ENCODE measurements at places on chromosomes 6 and 20.

DNA sequence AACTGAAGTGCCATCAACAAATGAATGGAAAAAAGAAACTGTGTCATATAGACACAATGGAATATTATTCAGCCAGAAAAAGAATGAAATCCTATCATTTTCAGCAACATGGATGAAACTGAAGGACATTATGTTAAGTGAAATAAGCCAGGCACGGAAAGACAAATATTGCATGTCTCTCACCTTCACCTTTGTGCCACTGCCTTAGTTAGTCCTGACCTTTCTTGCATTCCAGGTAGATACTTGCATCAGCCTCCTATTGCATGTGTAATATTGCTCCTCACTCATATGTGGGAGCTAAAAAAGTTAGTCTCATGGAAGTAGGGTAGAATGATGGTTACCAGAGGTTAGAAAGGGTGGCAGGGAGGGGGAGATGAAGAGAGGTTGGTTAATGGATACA lies 14.9 kb downstream of the NOTCH4 start:
- H3K4me3 ChIP-seq: no peak overlapping the region
- no peaks in the 10 kb centered on the region for H3K36me3 ChIP-seq
- H3K4me1 ChIP-seq: no peaks in the 10 kb centered on the region
- DNase-seq: no peak

DNA sequence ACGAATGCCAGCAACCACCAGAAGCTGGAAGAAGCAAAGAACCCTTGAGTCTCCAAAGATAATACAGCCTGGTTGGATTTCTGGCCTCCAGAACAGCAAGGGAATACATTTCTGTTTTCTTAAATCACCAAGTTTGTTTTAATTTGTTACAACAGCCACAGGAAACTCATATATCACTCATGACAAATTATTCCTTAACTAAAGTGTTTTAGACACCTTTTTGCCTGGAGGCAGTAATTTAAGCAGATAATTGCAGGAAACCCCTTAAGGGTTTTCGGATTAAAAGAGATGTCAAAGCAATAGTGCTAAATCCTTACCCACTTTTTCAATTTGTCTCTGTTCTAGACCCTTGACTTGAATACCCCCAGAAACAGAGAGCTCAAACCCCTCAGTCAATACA lies 1050.0 kb downstream of the EPHA7 start:
- DNase-seq: peak; percentile 82
- no peaks in the 10 kb centered on the region for H3K36me3 ChIP-seq
- H3K27ac ChIP-seq: no peak overlapping the region
- H3K27me3 ChIP-seq: peaks cover 35% of the 10 kb centered on the region
- no peaks in the 10 kb centered on the region for H3K4me1 ChIP-seq
- H3K4me3 ChIP-seq: no peak overlapping the region

DNA sequence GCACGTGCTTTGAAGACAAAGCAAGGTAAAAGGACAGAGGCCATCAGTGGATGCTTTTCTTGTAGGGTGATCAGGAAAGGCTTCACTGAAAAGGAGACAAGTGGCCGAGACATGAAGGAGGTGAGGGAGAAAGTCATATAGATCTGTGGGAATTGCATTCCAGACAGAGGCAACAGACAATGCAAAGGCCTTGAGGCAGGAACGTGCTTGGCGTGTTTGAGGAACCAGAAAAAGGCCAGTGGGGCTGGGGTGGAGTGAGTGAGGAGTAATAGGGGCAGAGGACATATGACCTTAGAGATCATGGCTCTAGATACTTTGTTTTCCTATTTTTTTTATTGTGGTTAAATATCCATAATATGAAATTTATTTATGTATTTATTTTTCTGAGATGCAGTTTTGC lies 10.5 kb upstream of the SALL4 start:
- no peaks in the 10 kb centered on the region for H3K4me1 ChIP-seq
- no peak overlapping the region for H3K27ac ChIP-seq
- H3K36me3 ChIP-seq: no peaks in the 10 kb centered on the region
- no peaks in the 10 kb centered on the region for H3K27me3 ChIP-seq
- DNase-seq: no peak

GRCh38 chr6:16803294-16804200 lies 42.3 kb upstream of the ATXN1 start:
- H3K27me3 ChIP-seq: no peaks in the 10 kb centered on the region
- DNase-seq: peak; percentile 33
- no peak overlapping the region for H3K4me3 ChIP-seq
- no peak overlapping the region for H3K27ac ChIP-seq

DNA sequence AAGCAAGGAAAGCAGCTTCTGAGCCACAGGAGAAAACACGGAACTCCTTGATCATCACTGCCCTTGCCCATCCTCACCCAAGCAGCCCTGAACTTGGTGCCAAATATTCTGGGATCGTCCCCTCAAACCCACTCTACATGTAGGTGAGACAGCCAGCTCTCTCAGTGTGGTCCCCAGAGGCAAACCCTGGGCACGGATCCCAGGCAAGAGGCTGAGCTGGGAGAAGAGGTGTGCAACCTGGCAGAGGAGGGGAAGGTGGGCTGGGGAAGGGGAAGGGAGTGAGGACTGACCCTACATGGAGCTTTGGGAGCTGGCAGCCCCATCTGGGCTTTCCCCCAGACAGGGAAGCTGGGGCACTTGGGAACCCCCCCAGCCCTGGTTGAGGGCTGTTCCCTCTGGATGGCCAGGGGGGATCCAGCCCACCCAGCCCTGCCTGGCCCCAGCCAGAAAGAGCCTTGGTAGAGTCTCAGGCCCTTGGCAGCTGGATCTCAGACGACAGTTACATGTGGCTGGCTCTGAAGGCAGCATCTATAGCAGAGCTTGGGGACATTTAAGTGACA lies 186.2 kb upstream of the CST7 start:
- no peaks in the 10 kb centered on the region for H3K27me3 ChIP-seq
- no peak for DNase-seq
- H3K27ac ChIP-seq: no peak overlapping the region
- peaks cover 10% of the 10 kb centered on the region for H3K4me1 ChIP-seq
- H3K36me3 ChIP-seq: peaks cover 5% of the 10 kb centered on the region
- no peak overlapping the region for H3K4me3 ChIP-seq

GRCh38 chr20:43229696-43230095 lies 40.0 kb upstream of the PTPRT start:
- no peaks in the 10 kb centered on the region for H3K36me3 ChIP-seq
- DNase-seq: no peak
- no peak overlapping the region for H3K27ac ChIP-seq
- no peak overlapping the region for H3K4me3 ChIP-seq

- no peaks in the 10 kb centered on the region for H3K36me3 ChIP-seq
- H3K27ac ChIP-seq: no peak overlapping the region
- H3K27me3 ChIP-seq: peaks cover 71% of the 10 kb centered on the region
- DNase-seq: peak; percentile 19
- no peaks in the 10 kb centered on the region for H3K4me1 ChIP-seq
These were observed 108.4 kb upstream of the MAFB start for GRCh38 chr20:40797425-40797824.

DNA sequence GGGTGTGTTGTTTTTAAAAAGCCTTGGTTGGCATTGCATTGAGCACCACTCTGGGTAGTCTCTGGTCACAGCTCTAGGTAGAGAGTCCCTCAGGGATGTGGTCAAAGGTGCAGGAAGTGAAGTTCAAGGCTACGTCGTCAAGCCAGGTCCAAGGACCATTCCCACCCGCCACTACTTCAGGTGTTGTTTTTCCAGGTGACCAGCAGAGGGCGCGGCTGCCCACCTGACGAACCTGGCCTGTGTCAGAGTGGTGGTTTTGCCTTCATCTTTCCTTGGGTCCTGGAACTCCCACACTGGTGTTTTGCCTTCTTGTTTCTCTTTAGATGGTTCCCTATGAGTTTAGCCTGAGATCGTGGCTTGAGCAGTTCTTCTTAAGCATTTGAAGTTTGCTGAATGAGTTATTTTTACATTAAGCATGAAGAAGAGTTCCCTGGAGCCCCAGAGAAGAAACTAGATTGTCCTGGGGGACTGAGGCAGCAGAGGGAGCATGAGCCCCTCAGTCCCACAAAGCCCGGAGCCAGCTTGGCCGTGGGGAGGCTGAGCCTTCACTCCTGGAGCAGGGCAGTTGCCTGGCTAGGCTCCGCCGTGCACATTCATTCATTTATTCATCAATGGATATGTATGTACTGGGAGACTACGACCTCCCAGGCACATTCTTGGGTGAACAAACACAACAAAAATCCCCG lies 5.6 kb upstream of the PHACTR3 start:
- no peaks in the 10 kb centered on the region for H3K4me1 ChIP-seq
- H3K36me3 ChIP-seq: no peaks in the 10 kb centered on the region
- DNase-seq: peak; percentile 25
- no peak overlapping the region for H3K27ac ChIP-seq
- H3K27me3 ChIP-seq: peaks cover 41% of the 10 kb centered on the region
- no peak overlapping the region for H3K4me3 ChIP-seq

- no peak overlapping the region for H3K4me3 ChIP-seq
- DNase-seq: no peak
- H3K27ac ChIP-seq: no peak overlapping the region
- no peaks in the 10 kb centered on the region for H3K4me1 ChIP-seq
- no peaks in the 10 kb centered on the region for H3K36me3 ChIP-seq
These were observed 200.3 kb downstream of the ANKRD60 start for GRCh38 chr20:58028123-58028522.

GRCh38 chr6:42545226-42545773 lies 18.5 kb upstream of the UBR2 start:
- no peak overlapping the region for H3K4me3 ChIP-seq
- no peaks in the 10 kb centered on the region for H3K36me3 ChIP-seq
- H3K27me3 ChIP-seq: no peaks in the 10 kb centered on the region
- peaks cover 5% of the 10 kb centered on the region for H3K4me1 ChIP-seq
- no peak for DNase-seq
- no peak overlapping the region for H3K27ac ChIP-seq

- H3K27me3 ChIP-seq: no peaks in the 10 kb centered on the region
- H3K36me3 ChIP-seq: no peaks in the 10 kb centered on the region
- no peak overlapping the region for H3K27ac ChIP-seq
- no peak overlapping the region for H3K4me3 ChIP-seq
- DNase-seq: no peak
These were observed 149.8 kb upstream of the AKIRIN2 start for GRCh38 chr6:87851674-87852299.

- H3K4me3 ChIP-seq: no peak overlapping the region
- no peaks in the 10 kb centered on the region for H3K27me3 ChIP-seq
- no peak overlapping the region for H3K27ac ChIP-seq
- no peaks in the 10 kb centered on the region for H3K36me3 ChIP-seq
- H3K4me1 ChIP-seq: no peaks in the 10 kb centered on the region
These were observed 855.5 kb upstream of the MAP3K7 start for GRCh38 chr6:91442342-91442741.

- H3K27me3 ChIP-seq: no peaks in the 10 kb centered on the region
- peak overlapping the region; percentile 100 for H3K4me3 ChIP-seq
- H3K4me1 ChIP-seq: peaks cover 32% of the 10 kb centered on the region
These were observed 413 bp downstream of the PTPRA start for GRCh38 chr20:2873747-2874041.

DNA sequence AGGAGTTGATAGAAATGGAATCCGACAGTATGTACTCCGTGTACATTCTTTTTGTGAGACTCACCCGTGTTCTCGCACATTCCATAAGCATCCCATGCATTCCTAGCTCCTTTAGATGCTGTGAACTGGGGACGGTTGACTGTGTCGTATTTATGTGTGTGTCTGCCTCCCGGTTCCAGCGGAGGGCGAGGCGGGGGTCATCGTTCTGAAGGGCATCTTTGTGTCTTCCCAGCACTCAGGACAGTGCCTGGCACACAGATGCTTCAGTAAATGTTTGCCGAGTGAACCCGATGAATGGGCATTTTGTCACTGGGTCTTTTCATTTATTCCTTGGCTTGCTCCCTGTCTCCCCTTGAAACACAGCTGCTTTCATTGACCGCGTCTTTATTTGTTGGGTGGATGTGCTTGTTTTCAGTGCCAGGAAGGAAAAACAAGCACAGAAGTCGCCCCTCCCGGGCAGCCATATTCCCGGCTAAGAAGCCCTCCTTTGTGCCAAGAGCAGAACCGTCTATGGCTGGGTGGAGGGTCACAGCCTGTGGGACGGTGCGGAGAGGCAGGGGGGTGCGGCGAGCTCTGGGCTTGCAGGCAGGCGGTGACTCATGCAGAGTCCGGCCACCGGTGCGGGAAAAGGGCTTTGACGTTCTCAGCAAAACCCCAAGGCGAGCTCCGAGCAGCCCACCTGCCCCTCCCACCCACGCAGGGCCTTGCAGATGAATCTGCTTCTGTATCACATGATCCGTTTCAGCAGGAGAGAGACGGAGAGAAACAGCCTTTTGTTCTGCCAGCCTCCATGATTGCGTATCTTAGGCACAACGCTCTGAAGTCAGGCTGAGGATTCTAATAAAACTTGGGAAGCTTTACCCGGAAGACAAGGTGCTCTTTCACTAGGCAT lies 11.2 kb upstream of the PSMG4 start:
- no peaks in the 10 kb centered on the region for H3K4me1 ChIP-seq
- no peak overlapping the region for H3K4me3 ChIP-seq
- H3K27me3 ChIP-seq: no peaks in the 10 kb centered on the region
- no peak for DNase-seq

DNA sequence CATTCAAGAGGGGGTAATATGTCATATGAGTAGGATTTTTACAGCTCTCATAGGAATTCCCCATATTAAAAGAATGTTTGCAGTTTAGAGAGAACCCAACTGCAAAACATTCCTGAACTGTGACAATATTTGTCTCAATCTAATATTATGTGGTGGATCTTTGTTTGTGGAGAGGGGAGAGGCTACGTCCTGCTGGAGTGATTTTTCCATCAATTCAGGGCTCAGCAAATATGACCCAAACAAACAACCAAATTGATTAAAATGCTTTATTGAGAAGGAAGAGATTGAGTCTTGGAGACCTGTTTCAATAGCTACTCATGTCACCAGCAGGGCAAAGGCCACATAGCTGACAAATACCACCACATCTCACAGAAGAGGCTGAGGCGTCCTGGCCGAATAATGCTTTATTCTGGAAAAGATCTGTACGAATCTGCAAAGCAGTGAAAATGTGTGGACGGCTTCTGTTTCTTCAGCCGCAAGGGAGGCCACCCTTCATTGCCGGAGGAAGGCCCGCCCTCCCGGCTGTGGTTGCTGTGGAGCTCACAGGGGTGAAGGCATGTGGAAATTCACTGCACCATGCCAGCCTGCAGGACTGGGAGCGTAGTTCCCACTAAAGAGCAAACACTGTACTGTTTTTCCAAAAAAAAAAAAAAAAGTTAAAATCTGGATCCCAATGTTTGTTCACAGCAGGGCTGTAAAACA lies 89.7 kb upstream of the QKI start:
- DNase-seq: no peak
- H3K4me1 ChIP-seq: no peaks in the 10 kb centered on the region
- H3K36me3 ChIP-seq: no peaks in the 10 kb centered on the region
- H3K27ac ChIP-seq: no peak overlapping the region

DNA sequence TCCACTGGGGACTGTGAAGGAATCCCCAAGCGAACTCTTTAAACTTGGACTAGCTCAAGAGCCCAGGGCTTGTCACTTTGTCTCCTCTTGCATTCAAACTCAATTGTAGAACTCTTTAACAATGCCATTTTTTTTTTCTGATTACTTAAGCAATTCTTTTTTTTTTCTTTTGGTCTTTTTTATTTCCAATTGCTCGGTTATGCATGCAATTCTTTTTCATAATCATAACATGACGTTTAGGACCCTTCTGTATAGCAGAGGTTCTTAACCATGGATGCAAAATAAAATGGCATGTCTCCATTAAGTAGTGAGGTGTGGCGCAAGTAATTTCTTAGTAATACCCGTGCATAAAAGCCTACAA lies 466 bp upstream of the BFSP1 start:
- no peaks in the 10 kb centered on the region for H3K36me3 ChIP-seq
- H3K4me1 ChIP-seq: peaks cover 23% of the 10 kb centered on the region
- no peak for DNase-seq
- peak overlapping the region; percentile 57 for H3K4me3 ChIP-seq
- H3K27me3 ChIP-seq: no peaks in the 10 kb centered on the region

Measured in A673 (cell line).